ENCODE measurements at places on chromosomes 16 and 17.

DNA sequence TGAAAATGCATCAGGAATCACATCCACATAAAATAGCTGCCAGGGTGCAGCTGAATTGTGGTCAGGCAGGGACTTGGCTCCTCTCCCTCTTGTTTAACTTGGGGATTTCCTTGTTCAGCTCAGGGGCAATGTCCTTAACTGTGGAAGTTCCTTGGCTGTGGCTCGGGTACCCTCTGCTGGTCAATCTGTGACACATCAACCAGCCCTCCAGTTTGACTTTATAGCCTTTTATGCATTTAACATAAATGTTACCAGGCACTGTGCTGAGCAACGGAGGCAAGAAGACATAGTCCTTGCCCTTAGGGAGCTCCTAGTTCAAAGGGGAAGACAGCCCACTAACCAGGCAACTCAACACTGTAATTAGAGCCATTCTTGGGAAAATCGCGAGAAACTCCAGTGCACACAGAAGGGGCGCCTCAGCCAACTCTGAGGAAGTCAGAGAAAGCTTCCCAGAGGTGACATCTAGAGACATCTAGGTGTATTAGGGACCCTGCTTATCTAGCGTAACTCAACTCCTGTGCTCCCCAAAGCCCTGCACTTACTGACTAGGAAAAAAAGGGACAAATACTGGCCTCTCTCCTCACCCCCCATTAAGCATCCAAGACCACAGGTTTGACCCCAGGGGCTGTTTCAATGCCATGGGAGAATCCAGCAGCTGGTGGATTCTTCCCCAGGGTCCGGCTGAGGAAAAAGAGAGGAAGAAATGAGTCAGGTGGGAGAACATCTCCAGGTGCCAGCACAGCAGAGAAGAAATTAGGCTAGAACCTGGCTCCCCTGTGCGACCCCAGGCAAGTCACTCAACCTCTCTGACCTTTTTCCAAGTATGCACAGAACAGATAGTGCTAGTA, 17.3 kb upstream of the EEF2K start:
- DNase-seq, result peak; percentile 89

GRCh38 chr17:47686664-47687327, 7.2 kb upstream of the TBKBP1 start:
- DNase-seq, result no peak

- no peak for DNase-seq
Measured at GRCh38 chr16:55292491-55292890, 31.5 kb upstream of the IRX6 start.

DNA sequence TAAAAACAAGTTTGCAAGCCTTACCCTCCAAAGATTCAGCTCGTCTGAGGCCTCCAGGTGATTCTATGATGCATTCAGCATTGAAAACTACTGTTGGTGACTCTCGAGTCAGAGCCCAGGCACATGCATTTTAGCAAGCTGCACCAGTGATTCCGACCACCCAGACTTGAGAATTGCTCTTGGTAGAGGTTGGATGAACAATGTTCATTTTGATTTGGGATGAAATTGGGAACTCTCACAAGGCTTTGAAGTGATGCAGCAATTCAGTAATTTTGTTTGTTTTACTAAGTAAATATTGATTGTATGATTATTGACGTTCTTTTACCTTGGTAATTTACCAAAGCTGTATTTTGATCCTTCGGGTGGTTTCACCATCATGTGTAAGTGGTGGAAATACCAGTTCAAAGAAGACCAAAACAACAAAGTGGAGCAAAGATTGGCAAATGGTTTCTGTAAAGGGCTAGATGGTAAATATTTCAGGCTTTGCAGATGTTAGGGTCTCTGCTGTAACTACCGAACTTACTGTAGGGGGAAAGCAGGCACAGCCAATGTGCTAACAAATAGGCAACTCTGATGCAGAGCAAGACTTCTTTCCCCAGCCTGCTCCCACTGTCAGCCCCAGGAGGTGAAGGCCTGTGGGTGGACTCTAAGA, 11.8 kb downstream of the ALDH3A2 start:
- no peak for DNase-seq

DNA sequence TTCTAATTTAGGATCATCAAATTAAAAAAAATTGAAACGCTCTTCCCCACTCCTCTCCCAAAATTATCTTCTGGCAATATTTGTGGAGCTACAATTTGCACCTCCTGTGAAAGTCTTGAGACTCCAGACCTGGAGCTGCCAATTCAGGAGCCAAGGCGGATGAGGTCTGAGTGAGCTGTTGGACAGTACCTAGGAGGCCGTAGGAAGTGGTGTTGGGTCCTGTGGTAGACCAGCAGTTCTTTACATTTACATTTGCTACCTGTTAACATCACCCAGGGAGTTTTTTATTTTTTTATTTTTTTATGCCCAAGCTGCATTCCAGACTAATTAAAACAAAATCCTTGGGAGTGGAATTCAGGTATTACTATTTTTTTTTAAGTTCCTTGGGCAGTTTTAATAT, 271.0 kb downstream of the PHKB start:
- no peak for DNase-seq

DNA sequence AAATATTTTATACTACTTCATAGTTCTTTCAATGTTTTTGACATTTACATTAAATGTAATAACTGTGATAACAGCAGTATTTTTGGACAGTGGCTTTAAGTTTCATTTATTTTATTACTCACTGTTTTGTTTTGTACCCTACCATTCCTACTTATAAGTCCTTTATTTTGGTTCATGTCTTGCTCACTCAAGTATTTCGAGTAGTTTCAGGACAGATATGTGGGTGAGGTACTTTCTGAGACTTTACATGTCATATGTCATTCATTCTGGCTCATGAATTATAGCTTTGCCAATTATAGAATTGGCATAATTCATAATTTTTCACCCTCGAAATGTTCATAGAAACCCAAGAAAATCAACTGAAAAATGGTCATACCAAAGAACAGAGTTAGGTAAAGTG, 44.4 kb downstream of the PIK3R5 start:
- no peak for DNase-seq

DNA sequence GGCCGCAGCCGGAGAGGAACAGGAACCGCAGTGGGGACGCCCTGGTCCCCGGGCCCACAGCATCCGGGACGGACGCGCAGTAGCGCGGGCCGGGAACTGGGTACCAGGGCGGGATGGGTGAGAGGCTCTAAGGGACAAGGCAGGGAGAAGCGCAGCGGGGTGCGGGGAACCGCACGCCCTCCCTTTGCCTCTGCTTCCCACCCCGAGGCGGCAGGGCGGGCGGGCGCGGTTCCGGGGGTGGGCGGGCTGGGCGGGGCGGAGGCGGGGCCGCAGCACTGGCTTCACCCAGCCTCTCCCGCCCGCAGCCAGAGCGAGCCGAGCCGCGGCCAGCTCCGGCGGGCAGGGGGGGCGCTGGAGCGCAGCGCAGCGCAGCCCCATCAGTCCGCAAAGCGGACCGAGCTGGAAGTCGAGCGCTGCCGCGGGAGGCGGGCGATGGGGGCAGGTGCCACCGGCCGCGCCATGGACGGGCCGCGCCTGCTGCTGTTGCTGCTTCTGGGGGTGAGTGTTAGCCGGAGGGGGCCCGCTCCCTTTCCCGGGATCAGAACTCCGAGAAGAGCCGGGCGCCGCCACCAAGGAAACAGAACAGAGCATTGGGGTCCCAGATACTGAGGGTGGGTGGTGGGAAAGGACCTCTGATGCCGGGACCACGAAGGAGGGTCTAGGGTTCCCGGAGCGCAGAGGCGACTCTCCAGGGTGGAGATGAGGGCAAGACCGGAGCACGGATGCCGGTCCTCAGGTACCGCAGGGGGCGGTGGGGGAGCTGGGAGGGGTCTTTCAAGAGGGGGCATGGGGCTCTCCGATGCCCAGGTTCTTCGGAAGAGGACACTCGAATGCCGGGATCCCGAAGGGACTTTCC, at the start of gene NGFR:
Gene NGFR (plus strand): TSS at position 308 of the 856 bp plus-strand sequence. CDS start 125 bp downstream, at position 433.
- peak; percentile 44 for DNase-seq

DNA sequence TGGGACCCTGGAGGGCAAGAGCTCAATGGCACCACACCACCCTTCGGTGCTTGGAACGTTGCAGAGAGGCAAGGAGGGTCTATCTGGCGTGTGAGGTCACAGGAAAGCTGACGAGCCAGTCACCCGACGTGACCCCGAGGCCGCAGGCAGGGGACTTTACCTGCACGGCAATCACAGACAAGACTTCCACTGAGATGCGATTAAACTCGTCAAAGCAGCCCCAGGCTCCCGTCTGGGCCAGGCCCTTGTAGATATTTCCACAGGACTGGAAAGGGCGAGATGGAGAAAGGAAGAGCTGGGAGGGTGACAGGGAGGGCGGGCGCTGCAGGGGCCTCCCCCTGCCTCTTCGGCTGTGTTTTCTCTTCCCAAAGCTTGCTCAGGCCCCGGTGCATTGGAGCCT, 78.3 kb downstream of the DNAH17 start:
- DNase-seq, result no peak

GRCh38 chr17:39665642-39666224, 584 bp downstream of the TCAP start:
- no peak for DNase-seq

- DNase-seq, result no peak
Measured at GRCh38 chr16:55478827-55479429, at the start of gene MMP2. Gene MMP2, plus strand, starts transcription at chr16:55479198. Its CDS starts 282 bp downstream, at chr16:55479480.

DNA sequence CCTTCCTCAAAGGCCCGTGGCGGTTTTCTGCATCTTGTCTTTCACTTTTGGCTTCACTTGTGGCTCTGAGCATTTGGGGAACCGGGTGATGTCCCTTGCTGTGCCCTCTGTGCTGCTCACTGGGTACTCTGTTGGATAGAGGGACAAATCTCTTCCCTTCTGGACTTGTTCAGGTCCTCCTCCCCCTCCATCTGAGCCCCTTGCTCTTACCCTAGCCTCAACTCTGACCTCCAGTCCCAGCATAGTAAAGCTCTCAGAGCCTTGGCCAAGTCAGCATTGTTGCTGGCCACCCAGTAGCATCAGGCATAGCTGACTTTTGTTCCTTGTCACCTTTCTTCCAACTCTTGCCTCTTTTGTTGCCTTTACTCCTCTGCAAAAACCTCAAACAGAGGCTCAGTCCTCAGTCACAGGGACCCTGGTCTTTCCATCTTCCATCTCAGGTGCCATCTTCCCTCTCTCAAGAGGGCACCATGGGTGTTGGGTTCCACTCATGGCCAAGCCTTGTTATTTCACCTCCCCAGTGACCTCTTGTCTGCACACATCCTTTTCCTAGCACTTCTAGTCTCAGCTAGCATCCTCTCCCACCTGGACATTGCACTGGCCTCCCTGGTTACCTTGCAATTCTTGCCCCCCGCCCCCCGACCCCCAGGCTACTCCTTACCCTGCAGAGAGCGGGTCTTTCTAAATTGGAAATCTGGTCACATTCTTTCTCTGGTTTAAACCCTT, 393 bp upstream of the PSMB10 start:
- peak; percentile 64 for DNase-seq

DNA sequence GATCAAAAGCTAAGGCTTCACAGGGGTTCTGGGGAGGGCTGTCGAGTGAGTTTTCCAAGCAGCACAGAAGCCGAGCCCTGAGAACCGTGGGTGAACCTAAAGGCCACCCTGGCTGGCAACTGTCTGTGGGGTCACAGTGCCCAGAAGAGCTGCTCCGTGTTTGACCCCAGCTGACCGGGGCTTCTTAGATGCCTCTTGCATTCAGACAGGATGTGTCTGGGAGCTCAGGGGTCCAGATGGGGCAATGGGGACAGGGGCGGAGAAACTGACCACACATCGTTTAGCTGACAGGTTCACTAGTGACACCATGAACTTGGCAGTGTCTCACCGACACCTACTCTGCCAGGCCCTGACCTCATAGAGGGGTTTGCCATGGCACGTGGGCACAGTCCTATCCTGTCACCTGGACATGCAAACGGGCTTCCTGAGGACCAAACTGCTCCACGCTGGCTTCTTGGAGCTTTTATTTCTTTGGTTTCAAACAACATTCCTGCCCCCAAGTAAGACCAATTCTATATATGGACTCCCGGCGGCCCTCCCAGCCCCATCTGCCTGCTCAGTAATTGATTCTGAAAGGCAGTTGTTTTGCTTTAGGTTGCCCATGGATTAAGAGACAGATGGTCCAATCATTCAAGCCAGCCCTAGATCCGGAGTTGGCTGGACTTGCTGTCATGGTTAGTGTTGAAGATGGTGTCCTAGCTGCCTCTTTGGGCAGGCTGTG, 22.2 kb downstream of the WSCD1 start:
- no peak for DNase-seq

- DNase-seq, result no peak
Measured at GRCh38 chr16:10683170-10683569, 11.6 kb downstream of the TEKT5 start.

DNA sequence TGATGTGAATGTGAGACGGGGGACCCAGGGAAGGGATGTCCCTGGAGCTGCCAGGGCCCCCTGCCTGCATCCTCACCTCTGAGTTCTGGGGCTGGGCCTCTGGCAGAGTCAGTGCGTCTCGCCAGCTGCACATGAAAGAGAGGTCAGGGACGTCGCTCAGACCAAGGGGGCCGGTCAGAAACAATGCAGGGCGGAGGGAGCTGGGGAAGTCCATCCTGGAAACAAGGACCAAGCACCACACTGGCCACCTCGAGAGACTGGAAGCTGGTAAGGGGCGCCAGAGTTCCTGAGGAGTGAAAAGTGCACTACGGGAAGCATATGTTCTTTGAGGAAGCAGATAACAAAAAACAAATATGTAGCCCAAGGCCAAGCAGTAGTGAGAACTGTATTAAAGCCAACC, 2.1 kb downstream of the TAF1C start:
- DNase-seq, result no peak

DNA sequence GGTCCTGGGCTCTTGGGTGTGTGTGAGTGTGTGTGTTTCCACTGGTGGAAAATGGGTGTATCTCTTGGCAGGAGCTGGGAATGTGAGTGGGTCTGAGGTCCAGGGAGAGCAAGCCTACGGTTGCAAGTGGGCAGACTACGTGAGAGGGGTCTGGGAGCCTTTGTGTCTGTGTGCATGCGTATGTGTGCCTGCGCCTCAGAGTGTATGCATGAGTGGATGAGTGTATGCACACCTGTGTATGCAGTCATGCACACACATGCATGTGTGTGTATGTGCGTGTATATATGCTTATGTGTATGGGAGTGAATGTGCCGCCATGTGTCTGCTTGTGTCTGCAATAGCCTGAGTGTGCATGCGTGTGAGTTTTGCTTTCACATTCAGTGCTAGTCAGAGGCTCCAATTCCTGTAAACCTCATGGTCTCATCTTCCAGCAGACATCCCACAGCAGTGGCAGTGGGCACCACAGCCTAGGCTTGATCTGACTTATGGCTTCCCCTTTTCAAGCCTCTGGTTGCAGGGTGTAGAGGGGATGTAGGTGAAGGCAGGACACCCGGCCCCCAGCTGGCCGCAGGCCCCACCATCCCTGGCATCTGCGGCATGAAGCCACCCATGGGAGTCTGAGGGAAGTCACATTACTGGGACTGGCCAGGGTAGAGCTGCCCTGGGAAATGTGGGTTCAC, 19.7 kb upstream of the RMI2 start:
- DNase-seq, result no peak

DNA sequence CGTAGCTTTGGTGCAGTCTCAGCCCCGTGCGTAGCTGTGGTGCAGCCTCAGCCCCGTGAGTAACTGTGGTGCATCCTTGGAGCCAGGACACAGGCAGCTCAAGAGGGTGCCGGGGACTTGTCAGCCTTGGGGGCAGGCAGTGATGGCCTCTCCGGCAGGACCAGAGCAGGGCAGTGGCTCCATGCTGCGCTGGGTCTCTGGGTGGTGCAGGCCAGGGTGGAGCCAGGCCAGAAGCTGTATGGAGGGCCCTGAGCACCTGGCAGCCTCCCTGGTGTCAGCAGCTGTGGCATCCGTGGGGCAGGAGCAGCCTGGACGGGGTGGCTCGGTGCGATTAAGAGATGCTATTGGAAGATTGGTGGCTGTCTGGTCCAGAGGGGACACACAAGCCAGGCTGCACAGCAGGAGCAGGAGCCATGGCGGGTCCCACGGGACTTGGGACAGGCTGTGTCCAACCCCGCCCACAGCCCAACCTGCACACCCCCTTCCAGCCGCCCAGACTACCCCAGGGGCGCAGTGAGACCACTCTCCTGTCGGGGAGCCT, 28.3 kb upstream of the CDH15 start:
- no peak for DNase-seq

Data from mammary epithelial cell (primary cell).